ENCODE measurements at places on chromosomes 16 and 17. TPM values are rescaled to one million over a fixed set of nuclear protein-coding genes. Genes with fewer than 3 reads are reported as not detected.
A peak's percentile ranks its signal among the peaks of the same experiment; 100 is the strongest.

ARL5C gene
- total RNA-seq: not detected

KRTAP9-1 gene
- total RNA-seq: not detected

SMG6 gene
- 25.6 TPM for total RNA-seq

MPHOSPH6 gene
- total RNA-seq: 30.8 TPM

MSLN gene
- total RNA-seq: 0.46 TPM

NAGS gene
- 6.1 TPM for total RNA-seq

GRCh38 chr17:80092959-80093358 lies 8.4 kb upstream of the GAA start:
- H3K4me3 ChIP-seq: no peak overlapping the region
- no peaks in the 10 kb centered on the region for H3K36me3 ChIP-seq
- H3K27ac ChIP-seq: no peak overlapping the region
- no peaks in the 10 kb centered on the region for H3K4me1 ChIP-seq

DNA sequence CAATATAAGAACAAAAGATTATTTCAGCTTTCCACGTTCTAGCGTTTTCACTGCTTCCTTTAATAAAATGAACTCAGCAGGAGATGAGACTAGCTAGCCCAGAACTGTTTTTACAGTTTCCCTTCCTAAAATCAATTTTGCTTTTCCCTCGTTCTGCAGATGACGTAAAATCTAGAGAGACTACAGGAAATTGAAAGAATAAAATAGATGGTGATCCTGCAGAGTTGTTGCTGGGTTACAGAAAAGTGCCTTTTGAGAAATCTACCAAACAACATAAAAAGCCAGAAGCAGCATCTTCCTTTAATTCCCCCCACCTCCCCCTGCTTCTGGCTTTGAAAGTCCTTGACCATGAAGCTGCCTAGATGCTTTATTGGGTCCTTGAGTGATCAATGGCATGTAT lies 96.8 kb upstream of the CLEC3A start:
- H3K4me3 ChIP-seq: no peak overlapping the region
- no peak overlapping the region for H3K27ac ChIP-seq
- no peaks in the 10 kb centered on the region for H3K36me3 ChIP-seq
- no peak for DNase-seq

- DNase-seq: peak; percentile 65
- H3K4me1 ChIP-seq: 0 out of 2 replicates have a peak, but pooled peaks cover 3% of the 10 kb centered on the region
- no peaks in the 10 kb centered on the region for H3K27me3 ChIP-seq
- H3K4me3 ChIP-seq: no peak overlapping the region
Measured at GRCh38 chr16:1723450-1724147, 17.6 kb downstream of the MAPK8IP3 start.

GRCh38 chr17:75386430-75386829 lies 19.0 kb downstream of the GRB2 start:
- H3K27ac ChIP-seq: peak overlapping the region; percentile 65
- H3K36me3 ChIP-seq: peaks cover 16% of the 10 kb centered on the region
- H3K27me3 ChIP-seq: no peaks in the 10 kb centered on the region
- peaks cover 19% of the 10 kb centered on the region for H3K4me1 ChIP-seq
- no peak for DNase-seq
- H3K4me3 ChIP-seq: no peak overlapping the region

- H3K4me1 ChIP-seq: peaks cover 4% of the 10 kb centered on the region
- H3K27me3 ChIP-seq: no peaks in the 10 kb centered on the region
- H3K4me3 ChIP-seq: no peak overlapping the region
Measured at GRCh38 chr17:68780596-68780995, 174.6 kb downstream of the ABCA8 start.

DNA sequence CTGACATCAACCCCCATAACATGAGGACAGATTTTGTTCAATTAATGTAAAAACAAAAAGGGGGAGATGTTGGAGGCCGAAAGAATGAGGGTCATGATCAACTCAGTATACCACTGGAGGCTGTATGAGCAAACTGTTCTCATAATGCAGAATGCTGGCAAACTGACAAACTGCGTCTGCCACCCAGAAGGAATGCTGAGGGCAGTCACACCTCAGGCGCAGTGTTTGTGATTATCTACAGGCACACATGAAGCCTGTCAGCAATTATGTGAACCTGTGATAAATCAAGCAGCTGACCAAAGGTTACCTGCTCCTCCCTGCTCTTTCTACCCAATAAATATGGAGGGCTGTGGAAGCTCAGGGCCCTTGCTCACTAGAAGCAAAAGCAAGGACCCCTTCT lies 27.3 kb downstream of the CD300LG start:
- no peaks in the 10 kb centered on the region for H3K27me3 ChIP-seq
- no peak for DNase-seq
- no peak overlapping the region for H3K4me3 ChIP-seq
- H3K36me3 ChIP-seq: no peaks in the 10 kb centered on the region
- H3K27ac ChIP-seq: no peak overlapping the region
- peaks cover 16% of the 10 kb centered on the region for H3K4me1 ChIP-seq

DNA sequence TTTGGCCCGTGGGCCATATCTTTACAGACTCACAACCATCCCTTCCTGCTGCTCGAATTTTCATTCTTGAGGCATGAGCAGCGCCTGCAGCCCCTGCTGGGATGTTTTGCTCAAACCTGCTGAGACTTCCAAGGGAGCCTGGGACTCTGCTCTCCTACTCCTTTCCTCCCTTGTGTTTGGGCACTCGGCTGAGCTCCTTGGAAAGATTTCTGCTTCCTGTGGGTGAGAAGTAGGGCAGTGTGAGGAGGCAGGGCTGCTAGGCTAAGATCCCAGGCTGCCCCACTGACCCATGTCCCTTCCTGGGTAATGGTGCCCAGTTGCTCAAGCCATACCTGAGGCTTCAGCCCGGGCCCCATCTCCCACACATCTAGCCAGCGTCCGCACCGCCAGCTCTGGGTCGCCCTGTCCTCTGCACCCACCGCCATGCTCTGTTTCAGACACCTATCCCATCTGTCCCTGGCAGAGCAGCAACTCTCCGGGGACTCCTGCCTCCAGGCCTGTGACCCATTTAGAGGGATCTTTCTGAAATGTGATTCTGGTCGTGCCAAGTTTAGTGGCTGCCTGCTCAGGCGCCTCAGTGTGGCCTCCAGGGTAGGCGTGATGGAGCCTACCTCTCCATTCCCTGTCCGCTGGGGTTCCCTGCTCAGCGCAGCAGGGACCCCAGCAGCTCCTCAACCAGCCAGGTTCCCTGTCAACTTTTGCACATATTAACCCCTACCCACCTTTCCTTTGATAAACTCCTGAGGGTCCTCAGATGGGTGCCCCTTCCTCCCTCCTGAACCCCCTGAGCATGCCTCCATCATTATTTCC lies 190.1 kb downstream of the CCDC182 start:
- DNase-seq: no peak
- H3K4me1 ChIP-seq: peaks cover 72% of the 10 kb centered on the region
- H3K27me3 ChIP-seq: no peaks in the 10 kb centered on the region
- H3K4me3 ChIP-seq: no peak overlapping the region
- no peaks in the 10 kb centered on the region for H3K36me3 ChIP-seq
- H3K27ac ChIP-seq: no peak overlapping the region
